ENCODE measurements at places on chromosomes 6 and 20.
A peak's percentile ranks its signal among the peaks of the same experiment; 100 is the strongest.

GRCh38 chr6:77440206-77440976 lies 22.9 kb downstream of the HTR1B start:
- no peak for DNase-seq

DNA sequence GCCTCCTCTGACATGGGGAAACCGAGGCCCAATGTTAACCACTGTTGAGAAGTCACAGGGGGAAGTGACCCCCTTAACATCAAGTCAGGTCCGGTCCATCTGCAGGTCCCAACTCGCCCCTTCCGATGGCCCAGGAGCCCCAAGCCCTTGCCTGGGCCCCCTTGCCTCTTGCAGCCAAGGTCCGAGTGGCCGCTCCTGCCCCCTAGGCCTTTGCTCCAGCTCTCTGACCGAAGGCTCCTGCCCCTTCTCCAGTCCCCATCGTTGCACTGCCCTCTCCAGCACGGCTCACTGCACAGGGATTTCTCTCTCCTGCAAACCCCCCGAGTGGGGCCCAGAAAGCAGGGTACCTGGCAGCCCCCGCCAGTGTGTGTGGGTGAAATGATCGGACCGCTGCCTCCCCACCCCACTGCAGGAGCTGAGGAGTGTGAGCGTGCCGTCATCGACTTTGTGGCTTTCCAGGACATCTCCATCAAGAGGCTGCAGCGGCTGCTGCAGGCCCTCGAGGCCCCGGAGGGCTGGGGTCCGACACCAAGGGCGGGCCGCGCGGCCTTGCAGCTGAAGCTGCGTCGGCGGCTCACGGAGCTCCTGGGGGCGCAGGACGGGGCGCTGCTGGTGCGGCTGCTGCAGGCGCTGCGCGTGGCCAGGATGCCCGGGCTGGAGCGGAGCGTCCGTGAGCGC lies 1.6 kb downstream of the TNFRSF6B start:
- no peak for DNase-seq

GRCh38 chr20:42530855-42531448 lies 658.8 kb downstream of the PTPRT start:
- DNase-seq: peak; percentile 57

DNA sequence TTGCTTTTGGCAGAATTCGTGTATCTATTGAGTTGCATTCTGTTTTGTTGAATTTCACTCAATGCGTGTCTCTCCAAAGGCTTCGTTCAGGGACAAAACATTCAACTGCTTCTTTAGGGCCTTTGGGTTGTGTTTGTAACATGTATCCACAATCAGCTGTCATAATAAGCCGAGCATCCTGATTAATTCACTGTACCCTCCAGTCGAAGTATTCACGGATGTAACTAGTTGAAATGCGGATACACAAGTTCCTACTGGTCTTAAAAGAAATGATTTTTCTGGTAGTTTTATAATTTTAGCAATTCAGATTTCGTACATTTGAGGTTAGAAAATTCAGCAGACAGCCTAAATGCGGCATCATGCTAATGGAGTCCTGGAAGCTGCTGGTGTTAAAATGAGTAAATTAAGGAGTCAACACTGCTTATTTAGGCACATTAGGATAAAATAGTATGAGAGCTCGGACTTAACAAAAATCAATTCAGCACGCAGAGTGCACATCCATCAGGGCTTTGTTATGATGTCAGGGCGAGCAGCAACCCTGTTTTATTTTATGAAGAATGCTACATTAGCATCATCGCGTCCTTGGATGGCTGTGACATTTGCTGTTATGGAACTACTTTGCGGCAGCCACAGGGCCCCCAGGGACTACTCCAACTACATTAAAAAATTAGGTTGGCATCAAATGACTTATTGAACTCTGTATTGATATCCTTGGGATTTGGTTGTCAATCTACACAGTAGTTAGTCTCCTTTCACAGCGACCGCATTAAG lies 489.3 kb upstream of the FLRT3 start:
- DNase-seq: no peak

- no peak for DNase-seq
Observed at GRCh38 chr6:157486572-157486971, 105.6 kb downstream of the ZDHHC14 start.

GRCh38 chr20:44089987-44090674 lies 96.9 kb downstream of the JPH2 start:
- DNase-seq: peak; percentile 29

All from lung (tissue), 17 donors.